Effector memory CD4-positive, alpha-beta T cell (primary cell): ENCODE measurements at places on chromosomes 5 and 9.

GRCh38 chr5:53099546-53099945 is 10.0 kb downstream of the MOCS2 start:
- no peak for DNase-seq

GRCh38 chr5:151106509-151106908 is 25.7 kb upstream of the TNIP1 start:
- no peak for DNase-seq

DNA sequence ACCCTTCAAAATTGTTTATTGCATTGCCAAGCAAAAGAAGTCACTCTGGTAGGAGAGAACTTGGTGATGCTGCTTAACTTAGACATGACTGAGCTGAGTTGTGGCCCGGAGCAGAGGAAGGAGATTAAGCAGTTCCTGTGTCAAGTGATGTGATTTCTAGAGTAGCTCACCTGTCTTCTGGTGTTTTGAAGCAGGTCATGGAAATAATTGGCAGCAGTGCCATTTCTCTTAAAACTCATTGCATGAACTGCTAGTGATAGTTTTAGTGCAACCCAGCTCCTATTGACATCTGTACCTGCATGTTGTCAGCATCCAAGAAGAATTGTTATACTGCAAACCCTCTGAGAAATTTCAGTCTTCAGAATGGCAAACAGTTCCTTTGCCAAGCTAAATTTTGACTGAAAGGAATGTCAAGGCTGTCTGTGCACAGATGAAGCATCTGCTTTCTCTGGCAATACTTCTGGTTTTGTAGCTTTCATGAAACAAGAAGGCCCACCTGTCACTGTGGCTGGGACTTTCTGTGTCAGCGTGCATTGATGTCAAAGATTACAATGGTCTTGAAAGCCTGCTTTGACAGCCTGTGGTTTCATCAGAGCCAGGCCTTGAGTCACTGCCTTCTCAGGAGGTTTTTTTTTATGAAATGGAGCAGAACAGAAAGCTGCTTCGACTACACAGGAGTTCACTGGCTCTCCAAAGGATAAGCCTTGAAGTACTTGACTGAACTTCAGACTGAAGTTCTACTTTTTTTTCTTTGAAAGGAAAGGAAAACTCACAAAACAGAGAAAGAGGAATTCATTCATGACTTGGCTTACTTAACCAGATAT is 90.6 kb downstream of the RALGPS1 start:
- DNase-seq: peak; percentile 40

- no peak for DNase-seq
Observed at GRCh38 chr9:81694541-81694940, 5.2 kb upstream of the TLE1 start.

DNA sequence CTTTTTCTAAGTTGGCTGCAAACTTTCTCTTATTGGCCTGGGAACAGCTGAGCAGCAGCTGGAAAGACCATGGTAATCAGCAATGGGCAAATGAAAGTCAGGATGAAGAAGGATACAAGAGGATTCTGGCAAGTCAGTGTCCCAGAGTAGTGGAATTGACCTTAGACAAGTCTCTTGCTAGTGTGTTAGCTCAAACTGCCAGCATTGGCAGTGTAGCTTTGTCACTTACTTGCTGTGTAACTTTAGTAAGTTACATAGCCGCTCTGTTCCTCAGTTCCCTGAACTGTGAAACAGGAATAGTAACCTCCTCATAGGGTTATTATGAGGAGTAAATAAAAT is 3.6 kb downstream of the ALDH1A1 start:
- no peak for DNase-seq

DNA sequence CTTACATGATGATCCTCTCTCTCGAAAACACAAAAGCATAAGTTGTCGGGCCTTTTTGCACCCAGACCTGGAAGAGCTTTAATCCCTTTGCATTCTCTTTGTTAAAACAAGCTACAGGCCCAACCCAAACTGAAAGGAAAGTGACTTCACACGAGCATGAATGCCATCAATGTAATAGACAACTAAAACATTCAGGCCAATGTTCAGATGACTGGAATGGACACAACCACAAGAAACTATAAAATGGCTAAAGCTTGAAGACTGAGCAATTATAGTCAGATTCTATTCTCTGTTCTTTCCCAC is 45.5 kb downstream of the RFX3 start:
- no peak for DNase-seq

- no peak for DNase-seq
Observed at GRCh38 chr5:15787681-15788080, 287.7 kb downstream of the FBXL7 start.

GRCh38 chr5:157528036-157528632 is 47.4 kb downstream of the ADAM19 start:
- no peak for DNase-seq

DNA sequence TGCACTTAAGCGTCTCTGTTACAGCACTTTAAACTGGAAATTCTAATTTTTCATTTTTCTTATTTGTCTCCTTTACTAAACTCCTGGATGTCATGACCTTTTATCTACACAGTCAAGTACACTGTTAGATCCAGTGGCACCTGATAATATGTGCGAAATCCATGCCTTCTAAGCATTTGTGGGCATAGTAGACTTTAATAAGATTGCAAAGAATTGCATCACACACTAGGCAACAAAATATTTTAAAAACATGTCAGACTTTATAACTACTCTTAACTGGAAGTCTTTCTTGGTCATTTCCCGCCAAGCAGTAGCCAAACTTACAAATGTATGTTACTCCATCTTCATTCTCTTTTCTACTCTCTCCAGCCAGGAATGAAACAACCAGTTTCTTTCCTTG is 5.0 kb upstream of the SPINK1 start:
- DNase-seq: no peak

DNA sequence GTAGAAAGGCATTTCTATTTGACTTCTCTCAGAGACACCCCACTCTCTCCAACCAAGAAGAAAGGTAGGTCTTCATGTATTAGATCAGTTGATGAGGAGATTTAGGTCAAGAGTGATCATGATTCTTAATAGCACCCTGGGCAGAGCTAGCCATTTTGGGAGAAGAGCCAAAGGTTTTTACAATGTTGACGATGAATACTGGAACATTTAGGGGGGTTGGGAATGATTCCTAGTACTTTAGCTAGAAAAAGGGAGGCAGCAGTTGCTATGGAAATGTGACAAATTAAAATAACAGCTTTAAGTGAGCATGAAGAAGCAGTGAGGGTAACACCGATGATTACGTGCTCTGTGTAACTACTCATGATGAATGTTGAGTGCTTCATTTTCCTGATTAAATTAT is 9.5 kb upstream of the RPS23 start:
- no peak for DNase-seq

DNA sequence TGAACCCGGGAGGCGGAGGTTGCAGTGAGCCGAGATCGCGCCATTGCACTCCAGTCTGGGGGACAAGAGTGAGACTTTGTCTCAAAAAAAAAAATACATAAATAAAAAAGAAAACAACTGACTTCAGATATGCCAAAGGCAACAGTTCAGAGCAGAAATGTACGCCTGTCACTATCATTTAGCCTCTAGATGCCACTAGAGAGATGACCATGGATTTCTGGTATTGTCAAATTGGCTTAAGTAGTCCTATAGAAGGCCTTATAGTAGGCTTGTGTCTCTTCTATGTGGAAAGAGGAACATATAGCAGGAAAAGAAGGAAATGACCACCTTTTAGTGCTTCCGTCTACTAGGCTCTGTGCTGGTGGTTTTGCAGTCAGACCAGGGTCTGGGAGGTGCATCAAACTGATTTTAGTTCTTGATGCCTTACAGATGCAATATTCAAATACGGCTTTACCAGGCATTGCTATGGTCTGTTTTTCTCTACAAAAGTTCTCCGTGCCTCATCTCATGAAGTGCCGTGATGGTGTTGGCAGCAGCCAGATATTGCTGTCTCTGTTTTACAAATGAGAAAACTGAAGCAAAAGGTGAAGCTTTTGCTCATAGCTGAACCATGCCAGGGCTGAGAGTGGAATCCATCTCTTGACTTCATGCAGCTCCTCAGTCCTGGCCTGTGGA is 17.2 kb downstream of the AGXT2 start:
- no peak for DNase-seq

DNA sequence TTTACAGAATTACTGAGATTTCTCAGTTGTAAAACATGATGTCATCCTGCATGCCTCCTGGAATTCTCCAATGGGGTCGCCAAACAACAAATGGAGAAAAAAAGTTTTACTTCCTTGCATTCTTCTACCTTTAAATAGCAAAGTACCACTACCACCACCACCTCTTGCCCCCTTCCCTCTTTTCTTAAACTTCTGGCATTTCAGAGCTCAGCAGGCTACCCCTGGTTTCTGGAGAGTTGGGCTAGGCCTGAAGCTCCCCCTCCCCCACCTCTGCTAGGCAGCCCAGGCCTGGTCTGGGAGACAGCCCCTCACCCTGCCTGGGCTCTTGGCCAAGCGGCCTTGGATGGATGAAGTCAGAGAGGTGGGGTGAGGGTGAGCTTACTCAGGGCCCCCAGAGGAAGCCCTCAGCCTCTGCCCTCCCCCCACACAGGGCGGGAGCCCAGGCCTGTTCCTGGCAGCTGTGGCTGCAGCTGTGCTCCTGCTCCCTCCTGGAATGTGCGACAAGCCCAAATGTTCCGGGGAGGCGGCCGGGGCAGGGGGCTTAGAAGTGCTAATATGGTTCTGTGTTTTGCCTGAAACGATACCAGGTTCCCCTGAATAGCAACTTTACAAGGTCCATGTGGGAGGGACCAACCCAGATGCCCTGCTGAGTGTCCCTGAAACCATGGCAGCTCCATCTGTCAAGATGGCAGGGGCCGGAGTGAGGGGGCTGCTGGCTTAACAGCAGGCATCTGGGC is 6.0 kb upstream of the CCIN start:
- no peak for DNase-seq

DNA sequence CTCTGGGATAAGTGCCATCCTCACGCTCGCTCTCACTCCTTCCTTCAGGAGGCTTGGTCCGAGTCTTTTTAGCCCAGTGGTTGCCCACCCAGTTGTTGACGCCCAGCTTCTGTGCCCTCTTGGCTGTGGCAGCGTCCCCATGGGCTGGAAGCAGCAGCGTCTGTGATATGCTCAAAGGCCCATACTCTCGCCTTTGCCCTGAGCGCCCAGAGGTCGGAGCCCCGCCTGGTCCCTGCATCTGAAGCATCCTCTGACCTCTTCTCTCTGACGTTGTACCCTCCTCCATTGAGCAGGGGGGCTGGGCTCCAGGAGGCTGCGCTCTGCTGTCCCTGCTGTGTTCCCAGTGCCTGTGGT is 78.0 kb upstream of the CACNA1B start:
- no peak for DNase-seq

DNA sequence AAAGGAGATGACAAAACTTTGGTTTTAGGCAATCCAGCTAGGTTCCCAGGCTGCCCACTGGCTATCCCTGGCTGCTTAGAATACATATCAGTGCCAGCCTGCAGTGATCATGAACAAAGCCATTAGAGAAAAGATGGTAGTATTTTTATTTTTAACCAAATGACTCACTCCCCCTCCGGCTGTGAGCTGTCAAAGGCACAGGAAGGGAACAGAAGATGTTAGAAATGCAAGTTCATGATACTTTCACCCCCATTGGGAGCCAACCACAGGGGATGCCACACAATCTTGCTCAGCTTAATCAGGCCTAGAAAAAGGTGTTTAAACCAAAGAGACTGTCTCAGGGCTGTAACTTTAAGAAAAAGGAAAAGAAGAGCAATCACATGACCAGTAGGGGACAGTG is 70.3 kb upstream of the ASTN2 start:
- DNase-seq: no peak

- no peak for DNase-seq
Observed at GRCh38 chr5:124236361-124237205, 509.9 kb downstream of the ZNF608 start.

DNA sequence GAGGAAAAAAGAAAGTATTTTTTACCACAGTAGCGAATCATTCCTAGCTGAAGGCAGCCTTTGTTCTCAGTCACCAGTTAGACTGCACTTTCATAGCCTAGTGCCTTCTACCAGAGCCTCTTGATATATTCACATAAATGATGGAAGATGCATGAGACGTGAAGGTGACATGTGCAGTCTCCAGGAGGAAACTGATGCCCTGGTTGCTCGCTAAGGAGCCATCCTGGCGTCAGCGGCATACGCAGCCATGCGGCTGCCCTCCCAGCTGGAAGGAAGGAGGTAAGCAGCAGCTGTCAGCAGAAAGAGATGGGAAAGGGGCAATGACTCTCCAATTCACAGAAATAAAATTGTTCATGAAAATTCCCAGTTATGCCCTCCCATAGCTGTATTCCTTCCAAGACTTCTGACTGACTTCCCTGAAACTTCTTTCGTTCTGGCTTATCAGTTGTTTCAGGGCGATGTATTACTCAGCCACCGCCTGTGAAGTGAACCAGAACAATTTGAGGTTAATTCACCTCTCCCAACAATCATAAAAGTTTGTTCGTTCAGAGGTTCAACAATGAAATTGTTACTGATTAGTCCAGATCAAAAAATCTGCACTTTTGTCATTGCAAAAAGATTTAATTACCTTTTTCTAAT is 331.2 kb downstream of the NR2F1-AS1 start:
- DNase-seq: no peak

GRCh38 chr9:26656003-26656870 is 236.4 kb downstream of the CAAP1 start:
- DNase-seq: no peak

GRCh38 chr9:19057033-19057432 is 7.8 kb downstream of the RRAGA start:
- DNase-seq: no peak

DNA sequence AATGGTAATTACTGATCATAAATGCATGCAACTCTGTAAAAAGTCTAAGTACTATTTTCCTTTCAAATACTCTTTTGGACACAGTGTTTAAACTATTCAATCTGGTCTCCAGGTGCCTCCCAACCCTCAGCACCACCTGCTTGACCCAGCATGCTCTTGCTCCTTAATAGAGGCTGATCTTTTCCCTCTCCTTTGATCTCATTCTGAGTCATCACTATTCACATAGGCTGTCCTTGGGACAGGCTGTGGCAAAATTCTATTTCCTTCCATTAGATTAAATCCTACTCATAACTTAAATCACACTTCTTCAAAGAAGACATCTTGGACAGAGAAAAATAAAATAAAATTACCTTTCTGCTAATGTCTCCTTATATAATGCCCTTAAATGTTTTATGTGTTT is 199.4 kb upstream of the ST8SIA4 start:
- no peak for DNase-seq

DNA sequence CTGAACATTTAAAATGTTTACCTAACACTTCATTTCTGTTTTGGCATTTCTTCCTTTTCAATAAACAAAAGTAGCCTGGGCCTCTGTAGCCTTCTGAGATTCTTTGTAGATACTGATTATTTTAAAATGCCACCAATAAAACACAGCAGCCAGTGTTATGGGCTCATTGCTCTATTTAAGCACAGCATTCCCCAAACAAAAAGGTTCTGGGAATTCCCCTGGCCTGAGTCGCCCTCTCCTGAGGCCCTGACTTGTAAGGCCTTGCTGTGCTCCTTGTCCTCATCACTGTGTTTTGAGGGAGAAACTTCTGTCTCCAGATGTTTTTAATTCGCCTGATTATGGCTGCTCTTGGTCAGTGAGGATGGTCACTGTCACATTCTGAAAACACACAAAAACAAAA is 33.0 kb upstream of the CTXN3 start:
- DNase-seq: no peak

- no peak for DNase-seq
Observed at GRCh38 chr5:57698802-57699201, 216.2 kb upstream of the ACTBL2 start.
